Left ventricle myocardium inferior (tissue), 1 donor: ENCODE measurements at places on chromosomes 3 and 15.

DNA sequence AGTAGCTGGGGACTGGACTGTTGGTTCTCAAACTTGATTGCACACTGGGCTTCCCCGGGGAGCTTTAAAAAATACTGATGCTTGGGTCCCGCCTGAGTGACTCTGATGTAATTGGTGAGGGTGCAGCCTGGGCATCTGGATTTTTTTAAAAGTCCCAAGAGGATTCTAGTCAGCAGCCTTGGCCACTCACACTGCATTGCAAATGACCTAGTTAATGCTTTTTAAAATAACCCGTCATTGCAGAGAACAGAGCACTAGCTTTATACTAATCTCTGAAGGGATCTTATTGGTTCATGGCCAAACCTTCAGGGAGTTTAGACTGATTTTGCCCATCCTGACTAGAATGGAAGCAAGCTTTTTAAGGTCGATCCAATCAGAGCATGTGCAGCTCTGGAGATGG lies 310.6 kb upstream of the PROK2 start:
- DNase-seq, result no peak

DNA sequence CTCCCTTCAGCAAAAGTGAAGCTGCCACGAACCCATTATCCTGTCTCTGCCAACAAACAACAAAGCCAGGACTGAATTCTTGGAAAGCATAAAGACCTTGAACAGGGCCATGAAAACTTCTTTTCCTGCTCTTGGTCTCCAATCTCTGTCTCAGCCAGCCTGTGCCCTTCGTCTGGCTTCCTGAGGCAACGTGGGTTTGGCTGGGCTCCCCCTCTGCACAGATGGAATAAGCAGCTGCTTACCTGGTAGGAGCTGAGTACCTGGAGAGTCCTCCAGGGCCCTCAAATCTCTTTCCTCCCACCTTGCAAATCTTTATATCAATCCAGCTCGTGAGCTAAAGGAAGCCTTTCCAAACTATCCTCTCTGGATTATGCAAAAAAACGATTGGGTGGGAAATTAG lies 97.6 kb upstream of the PSMD6 start:
- DNase-seq, result no peak

- DNase-seq, result no peak
Observed at GRCh38 chr3:13348661-13349396, 71.3 kb downstream of the NUP210 start.

GRCh38 chr15:95329362-95329761 lies 1001.1 kb upstream of the NR2F2 start:
- no peak for DNase-seq

DNA sequence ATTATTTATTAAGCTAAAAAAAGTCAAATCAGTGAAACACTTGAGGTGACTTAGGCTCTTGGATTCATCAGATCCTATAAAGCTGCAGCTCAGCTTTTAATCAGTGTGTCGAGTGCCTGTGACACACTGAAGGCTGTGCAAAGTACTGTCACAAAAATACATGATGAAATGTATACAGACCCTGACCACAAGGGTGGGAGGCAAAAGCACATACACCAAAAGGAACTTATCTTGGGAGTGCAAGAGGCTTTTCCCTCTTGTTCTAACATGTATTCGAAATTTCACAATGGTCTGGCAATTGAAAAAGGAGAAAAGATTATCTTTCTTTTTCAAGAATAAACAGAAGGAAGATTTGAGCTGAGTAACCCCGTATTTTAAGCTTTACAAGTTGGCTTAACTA lies 35.9 kb downstream of the VGLL4 start:
- DNase-seq, result no peak
